ENCODE measurements at places on chromosomes 1 and 21.

GRCh38 chr1:169957884-169958283 is 64.2 kb upstream of the SCYL3 start:
- H3K36me3 ChIP-seq = peaks cover 5% of the 10 kb centered on the region
- no peak for DNase-seq
- H3K27me3 ChIP-seq = no peaks in the 10 kb centered on the region
- no peak overlapping the region for H3K27ac ChIP-seq
- no peaks in the 10 kb centered on the region for H3K4me1 ChIP-seq

DNA sequence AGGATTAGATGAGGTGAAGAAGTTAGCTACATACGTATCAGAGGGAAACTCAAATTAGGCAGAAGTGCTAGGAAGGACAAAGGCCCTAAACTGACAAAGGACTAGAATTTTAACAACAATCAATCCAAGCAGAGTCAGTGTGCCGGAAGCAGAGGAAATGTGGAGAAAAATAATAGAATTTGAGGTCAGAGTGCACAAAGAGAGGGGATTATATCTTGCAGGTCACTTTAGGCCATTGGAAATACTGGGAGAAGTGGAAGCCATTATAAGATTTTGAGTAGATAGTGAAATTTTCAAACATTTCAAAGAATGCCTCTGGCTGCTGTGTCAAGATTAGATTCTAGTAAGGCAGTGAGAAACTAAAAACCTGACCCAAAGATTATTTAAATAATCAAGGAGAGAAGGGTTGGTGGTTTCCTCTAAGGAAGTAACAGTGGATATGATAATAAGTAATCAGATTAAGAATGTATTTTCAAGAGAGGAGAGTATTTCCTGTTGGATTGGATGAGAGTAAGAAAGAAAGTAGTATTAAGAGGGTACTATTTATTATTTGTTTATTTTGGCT is 889.2 kb upstream of the NCAM2 start:
- no peaks in the 10 kb centered on the region for H3K36me3 ChIP-seq
- H3K27me3 ChIP-seq = no peaks in the 10 kb centered on the region
- no peak overlapping the region for H3K27ac ChIP-seq
- H3K4me1 ChIP-seq = no peaks in the 10 kb centered on the region
- no peak for DNase-seq

DNA sequence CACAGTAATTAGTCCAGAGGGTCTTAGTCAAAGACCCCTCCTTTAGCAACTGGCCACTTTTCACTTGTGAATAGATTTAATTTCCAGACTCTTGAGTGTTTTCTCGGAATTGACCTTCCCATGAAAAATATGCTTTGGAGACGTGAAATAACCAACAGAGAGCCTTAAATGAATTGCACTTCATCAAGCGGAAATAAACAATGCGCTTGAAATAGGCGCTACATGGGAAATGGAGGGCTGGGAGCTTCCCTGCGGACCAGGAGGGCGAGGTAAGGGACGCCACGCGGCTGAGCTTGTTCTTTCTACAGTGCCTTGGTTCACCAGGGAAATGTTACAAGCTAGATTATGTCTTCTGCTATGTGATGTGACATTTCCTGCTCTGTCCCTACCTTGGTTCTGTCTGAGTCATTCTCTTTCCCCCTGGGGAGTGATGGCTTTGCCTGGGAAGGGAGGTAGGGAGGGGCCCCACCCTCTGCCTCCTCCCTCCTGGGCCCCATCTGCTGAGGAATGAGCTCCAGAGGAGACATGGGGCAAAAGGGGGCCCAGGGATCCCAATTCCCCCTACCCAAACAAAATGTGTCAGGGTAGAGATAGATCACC is 619.3 kb downstream of the PTPRU start:
- no peaks in the 10 kb centered on the region for H3K36me3 ChIP-seq
- DNase-seq = no peak
- H3K4me3 ChIP-seq = no peak overlapping the region
- H3K27me3 ChIP-seq = peaks cover 6% of the 10 kb centered on the region

DNA sequence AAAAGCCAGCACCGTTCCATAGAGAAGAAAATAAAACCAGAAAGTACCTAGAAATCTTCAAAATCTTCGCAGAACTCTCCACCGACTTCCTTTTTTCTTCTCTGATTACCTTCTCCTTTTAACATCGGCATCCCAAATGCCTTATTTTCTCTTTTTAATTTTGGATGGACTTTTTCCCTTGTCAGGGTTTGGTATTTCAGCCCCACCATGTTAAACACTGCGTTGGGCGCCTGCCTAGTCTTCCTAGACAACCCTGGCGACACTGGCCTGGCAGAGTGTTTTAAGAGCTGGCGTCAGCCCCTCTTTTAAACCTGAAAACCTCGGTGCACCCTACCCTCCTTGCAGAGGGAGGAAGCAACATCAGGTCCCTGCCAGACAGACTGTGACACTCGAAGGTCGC is 66.0 kb upstream of the EFHD2 start:
- no peak overlapping the region for H3K4me3 ChIP-seq
- peaks cover 6% of the 10 kb centered on the region for H3K4me1 ChIP-seq
- H3K27me3 ChIP-seq = no peaks in the 10 kb centered on the region
- H3K27ac ChIP-seq = no peak overlapping the region
- no peak for DNase-seq

- no peaks in the 10 kb centered on the region for H3K4me1 ChIP-seq
- no peak overlapping the region for H3K27ac ChIP-seq
- H3K4me3 ChIP-seq = no peak overlapping the region
- H3K27me3 ChIP-seq = no peaks in the 10 kb centered on the region
- no peak for DNase-seq
These were observed 23.2 kb downstream of the EDARADD start for GRCh38 chr1:236417336-236417735.

GRCh38 chr1:209767706-209768105 is 11.9 kb downstream of the TRAF3IP3 start:
- DNase-seq = no peak
- no peaks in the 10 kb centered on the region for H3K36me3 ChIP-seq

DNA sequence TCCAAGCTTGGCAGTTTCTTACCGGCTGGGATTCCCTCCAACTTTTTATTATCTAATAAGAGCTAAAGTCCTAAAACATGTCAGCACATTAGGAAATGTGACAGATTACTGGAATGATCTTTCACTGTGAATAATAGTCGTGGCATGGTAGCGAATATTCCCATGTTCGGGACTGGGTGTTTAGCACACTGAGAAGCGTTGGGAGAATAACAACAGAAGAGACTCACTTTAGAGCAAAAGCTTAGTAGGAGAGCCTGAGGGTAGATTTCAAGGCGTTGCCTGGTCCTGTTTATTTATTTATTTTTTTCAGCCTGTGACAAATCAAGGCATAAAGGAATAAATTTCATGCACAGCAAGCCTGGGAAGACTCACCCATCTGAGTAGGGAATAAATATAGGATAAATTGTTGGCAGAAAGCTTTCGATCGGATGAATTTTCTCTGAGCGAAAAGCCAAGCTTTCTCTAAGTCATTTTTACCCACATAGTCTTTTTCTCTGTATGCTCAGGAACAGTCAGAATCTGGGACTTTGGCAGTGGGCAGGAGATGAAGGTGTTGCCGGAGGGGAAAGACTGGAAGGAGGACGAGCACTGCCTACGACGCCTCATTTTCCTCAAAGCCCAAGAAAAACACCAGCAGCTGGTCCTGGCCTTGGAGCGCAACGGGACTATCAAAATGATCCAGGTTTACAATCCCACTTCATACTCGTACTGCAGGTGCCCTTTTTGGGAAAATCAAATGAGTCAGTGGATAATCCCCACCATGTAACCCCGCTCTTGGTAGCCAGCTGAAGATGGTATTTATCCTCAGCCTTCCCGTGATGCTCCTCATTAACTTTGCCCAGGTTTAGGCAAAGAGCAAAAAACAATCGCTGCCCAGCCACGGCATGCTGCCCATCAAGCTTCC is 97.2 kb downstream of the WDR64 start:
- no peaks in the 10 kb centered on the region for H3K36me3 ChIP-seq
- H3K27me3 ChIP-seq = no peaks in the 10 kb centered on the region
- peak overlapping the region; percentile 11 for H3K4me3 ChIP-seq
- no peak overlapping the region for H3K27ac ChIP-seq
- H3K4me1 ChIP-seq = no peaks in the 10 kb centered on the region

DNA sequence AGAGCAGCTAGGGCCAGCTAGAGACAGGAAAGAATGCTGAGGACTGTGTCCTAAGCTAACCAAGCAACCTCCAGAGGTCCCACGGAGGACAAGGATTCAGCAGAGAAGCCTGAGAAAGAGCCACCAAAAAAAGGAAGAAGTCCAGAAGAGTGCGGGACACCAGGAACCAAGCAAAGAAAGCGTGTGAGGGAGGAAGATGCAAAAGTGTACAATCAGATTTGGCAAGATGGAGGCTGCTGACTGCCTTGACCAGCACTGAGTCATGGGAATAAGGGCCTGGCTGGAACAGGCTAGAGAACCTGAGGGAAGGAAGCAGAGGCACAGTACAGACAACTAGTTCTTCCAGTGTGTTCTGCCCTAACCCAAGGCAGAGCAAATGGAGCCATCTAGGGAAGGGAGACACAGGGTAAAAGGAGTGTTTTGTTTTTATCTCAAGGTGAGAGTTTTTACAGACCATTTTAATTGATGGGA is 18.5 kb downstream of the TP53BP2 start:
- H3K27me3 ChIP-seq = no peaks in the 10 kb centered on the region
- H3K36me3 ChIP-seq = no peaks in the 10 kb centered on the region
- no peak overlapping the region for H3K27ac ChIP-seq
- peaks cover 39% of the 10 kb centered on the region for H3K4me1 ChIP-seq
- no peak overlapping the region for H3K4me3 ChIP-seq
- no peak for DNase-seq

DNA sequence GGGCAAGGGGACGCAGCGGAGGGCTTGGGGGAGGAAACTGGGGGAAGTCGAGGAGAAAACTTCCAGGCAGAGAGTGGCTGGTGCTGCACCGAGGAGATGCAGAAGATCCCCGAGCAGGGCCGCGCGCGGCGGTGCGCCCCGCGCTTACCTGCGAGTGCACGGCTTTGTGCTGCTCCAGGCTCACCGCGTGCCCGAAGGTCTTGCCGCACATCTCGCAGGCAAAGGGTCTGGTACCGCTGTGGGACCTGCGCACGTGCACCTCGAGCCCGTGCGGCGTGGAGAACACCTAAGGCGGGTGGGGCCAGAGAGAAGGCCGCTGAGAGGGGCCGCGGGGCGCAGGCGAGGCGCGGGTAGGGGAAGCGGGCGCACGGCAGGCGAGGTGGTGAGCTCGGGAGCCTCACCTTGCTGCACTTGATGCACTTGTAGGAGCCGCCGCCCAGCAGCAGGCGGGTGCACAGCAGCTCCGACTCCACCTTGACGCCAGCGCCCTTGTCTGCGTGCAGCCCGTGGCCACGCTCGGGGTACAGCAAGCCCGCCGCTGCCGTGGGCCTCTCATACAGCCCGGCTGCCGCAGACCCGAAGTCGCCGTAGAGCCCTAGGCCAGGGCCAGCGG is 6.4 kb downstream of the GFI1 start:
- no peak overlapping the region for H3K27ac ChIP-seq
- peaks cover 4% of the 10 kb centered on the region for H3K36me3 ChIP-seq
- H3K27me3 ChIP-seq = peaks cover 60% of the 10 kb centered on the region
- DNase-seq = no peak

DNA sequence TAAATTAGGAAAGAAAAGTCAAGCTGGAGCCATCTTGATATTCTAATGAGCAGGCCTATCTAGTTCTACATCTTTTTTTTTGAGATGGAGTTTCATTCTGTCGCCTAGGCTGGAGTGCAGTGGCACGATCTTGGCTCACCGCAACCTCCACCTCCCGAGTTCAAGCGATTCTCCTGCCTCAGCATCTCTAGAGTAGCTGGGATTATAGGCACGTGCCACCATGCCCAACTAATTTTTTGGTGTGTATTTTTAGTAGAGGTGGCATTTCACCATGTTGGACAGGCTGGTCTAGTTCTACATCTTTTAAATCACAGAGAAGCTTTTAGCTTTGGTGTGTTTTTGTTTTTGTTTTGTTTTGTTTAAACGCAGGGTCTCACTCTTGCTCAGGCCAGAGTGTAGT is 6.8 kb downstream of the TMEM69 start:
- no peak overlapping the region for H3K27ac ChIP-seq
- H3K4me1 ChIP-seq = no peaks in the 10 kb centered on the region
- DNase-seq = no peak
- H3K4me3 ChIP-seq = no peak overlapping the region
- peaks cover 58% of the 10 kb centered on the region for H3K36me3 ChIP-seq
- H3K27me3 ChIP-seq = no peaks in the 10 kb centered on the region

DNA sequence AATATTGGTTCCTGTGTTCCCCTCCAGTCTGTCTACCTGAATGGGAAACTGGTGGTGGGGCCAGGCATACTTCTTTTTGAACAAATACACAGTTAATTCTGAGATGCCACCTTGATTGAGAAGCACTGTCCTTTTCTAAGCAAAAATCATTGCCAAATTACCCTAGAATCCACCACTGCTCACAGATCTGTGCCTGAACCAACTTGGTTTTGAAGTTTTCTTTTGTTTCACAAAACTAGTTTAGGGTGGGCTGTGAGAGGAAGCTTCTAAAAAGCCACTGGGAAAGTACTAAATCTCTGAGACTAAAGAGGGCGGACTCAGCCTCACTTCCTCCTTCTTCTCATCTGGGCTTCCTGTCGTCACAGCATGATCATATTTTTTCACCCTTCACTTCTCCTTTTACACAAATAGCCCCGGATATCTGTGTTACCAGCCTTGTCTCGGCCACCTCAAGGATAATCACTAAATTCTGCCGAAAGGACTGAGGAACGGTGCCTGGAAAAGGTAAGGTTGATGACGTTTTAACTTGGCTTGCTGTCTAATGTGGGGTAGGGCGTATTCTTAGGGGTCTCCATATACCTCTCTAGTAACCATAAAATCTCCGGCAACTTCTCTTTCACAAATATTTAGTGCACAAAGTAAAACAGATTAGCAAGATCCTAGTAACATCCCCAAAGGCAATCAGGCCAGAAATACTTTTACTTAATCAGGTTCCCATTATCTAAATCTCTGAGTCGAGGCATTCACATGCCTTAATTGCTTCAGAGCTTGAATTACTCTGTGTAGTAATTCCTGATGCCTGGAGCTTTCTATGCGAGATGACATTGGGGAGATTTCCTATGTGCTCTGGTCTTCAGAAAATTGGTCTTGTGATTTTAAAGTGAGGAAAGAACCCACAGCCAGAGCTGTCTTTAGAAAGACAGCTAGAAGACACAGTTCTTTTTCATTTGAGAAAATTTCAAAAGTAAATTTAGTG is at the start of gene CD53:
Gene CD53 (plus strand): TSS at position 404 of the 976 bp plus-strand sequence. CDS start 18,261 bp downstream, outside the sequence.
- H3K4me1 ChIP-seq = no peaks in the 10 kb centered on the region
- peak within 1 kb of the TSS; percentile 53 for H3K4me3 ChIP-seq
- DNase-seq = no peak
- H3K27me3 ChIP-seq = no peaks in the 10 kb centered on the region
- peak within 1 kb of the TSS; percentile 83 for H3K27ac ChIP-seq
